ENCODE measurements at places on chromosomes 7 and 10.

DNA sequence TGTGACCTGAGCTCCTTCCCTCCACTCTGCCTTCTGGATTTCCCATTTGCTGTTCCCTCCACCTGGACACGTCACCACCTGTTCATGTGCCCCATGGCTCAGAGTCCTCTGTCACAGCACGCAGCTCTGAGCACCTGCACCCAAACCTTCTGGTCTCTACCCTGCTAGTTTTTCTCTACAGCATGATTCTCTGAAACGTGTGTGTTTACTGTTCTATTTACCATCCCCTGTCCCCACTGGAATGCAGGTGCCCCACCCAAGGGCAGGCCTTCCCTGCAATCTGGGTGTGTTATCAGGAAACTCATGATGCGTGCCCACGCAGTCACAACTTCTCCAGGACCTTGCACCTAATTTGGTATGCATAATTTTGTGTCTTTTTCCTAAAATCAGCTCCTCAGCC lies 284.4 kb upstream of the IGFBP3 start:
- DNase-seq, result no peak

DNA sequence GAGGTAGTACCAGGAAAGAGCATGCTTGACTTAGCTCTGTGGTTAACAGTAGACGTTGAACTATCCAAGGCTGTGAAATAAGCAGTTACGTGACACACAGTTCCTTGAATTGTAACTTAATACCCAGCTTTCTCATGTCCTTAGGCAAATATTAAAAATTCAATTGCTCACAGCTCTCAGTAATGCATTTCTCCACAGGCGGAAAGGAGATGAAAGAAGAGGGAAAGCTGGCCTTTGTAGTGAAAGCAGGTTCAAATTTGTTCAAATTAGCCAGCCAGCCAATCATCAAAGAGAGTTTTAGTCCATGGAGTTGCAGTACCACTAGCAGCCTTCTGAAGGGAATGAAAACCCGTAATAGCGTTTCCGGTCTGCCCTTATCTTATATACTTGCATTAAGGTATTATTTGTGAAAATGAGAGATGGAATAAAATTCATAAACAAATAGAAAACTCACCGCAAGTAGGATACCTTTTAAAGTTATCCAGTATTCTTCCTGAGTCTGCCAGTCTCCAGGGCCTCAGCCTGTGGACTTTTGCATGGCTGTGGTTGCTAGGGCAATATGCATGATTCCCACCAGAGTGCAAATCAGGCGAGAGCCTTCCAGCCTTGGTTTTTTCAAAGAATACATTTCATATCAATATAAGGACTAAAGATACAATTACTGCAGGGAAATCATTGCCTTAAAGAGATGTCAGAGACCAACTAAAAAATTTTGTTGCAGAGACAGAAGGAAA lies 795.5 kb downstream of the TNS3 start:
- DNase-seq, result no peak

DNA sequence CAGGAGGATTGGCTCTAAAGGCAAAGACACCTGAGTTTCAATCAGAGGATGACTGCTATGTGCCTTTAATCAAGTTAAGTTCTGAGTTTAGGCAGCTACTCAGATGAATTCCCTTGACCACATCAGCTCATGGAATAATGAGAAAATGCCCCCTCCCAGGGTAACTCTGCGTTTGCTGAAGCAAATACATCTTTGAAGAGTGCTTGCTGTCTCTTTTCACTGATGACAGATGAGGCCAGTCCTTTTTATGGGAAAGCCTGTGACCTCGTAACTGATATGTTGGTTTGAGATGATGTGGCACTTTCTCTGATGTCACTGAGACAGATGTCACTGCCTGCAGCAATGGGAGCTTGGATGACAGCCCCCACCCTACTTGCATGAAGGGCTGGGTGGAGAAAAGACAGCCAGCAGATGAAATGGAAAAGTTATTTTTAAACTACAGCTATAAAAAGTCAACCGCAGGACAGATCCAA lies 43.7 kb upstream of the DGKI start:
- no peak for DNase-seq

DNA sequence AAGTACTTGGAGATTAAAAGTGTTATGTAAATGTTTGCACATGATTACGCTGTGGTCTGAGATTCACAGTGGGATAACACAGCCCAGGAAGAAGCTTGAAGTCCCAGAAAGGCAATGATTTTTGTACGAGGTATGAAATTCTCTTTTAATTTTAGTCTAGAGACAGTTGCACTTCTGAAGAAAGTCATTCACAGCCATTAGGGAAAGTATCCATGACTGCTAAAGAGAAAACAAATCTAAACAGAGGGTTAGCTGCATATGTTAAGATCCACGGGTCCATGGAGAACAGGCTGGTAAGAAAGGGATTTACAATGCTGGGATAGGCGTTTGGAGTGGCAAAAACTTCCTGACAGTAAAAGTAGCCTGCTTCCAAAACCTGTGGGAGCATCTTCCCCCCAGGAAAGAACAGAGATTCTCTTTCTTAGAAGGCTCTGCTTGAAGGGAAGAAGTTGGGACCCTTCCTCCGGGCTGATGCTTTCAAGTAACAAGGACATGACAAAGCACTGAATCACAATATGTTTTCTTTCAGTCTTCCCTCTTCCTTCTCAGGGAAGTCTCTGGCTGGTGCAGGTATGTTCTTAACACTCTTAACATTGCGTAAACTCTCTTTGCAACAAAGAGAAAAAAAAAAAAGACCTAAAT lies 220.8 kb upstream of the CELF2 start:
- no peak for DNase-seq

- DNase-seq, result no peak
These were observed 143.2 kb upstream of the MEOX2 start for GRCh38 chr7:15829691-15830090.

GRCh38 chr7:137591421-137591837 lies 247.9 kb upstream of the PTN start:
- DNase-seq, result no peak
